ENCODE measurements at places on chromosomes 2 and 18.

DNA sequence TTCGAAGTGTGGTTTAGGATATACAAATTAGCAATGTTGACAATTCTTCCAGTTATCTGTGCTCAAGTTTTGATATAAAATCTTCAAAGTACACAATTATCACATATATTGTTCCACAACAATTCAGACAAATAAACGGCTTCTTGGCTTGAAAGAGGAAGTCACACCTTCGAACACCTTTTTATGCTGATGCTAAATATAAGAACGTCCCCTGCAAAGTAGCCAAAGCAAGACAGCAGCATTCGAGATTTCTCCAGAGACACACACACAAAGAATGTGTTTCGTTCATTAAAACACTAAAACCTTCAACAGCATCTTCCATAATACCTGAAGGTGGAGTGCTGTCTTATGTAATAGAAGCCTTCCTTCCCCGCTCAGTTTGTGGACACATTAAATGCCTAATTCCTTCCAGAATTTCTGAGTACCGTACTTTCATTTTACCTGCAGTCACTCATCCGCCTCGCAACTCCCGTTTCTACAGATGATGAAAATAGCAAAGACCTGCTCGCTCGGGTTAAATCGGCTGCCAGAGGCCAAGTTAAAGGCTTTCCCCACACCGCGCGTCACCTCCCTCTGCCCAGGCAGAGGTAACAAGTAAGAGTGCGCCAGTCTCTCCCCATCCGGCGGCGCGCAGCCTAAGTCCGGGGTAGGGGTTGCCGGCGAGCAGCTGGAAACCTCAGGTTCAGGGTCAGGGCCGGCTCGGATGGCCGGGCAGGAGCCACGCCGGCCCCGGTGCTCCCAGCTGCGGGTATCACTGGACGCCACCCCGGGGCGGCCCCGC is 847 bp downstream of the SERPINE2 start:
- DNase-seq, result no peak

GRCh38 chr2:33168922-33169321 is 222.2 kb downstream of the LTBP1 start:
- DNase-seq, result no peak

GRCh38 chr2:201795607-201796477 is 10.5 kb upstream of the CDK15 start:
- DNase-seq, result no peak

- DNase-seq, result no peak
These were observed 58.9 kb downstream of the BMP10 start for GRCh38 chr2:68812251-68812650.

DNA sequence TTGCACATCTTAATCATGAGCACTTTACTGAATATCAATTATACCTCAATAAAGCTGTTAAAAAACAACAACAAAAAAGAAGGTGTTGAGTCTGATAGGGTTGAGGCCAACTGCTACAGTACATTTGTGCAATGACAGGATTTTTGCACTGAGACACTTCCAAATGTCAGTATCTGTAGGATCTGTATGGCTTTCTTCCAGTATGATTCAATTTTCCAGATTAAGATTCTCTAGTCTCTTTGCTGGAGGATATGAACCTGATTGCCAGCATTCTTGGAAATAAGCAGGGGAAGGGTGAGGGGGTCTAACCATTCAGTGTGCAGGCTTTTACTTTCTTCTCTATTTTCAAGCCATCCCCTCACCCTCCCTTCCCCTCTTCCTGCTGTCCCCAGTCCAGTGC is 85.1 kb downstream of the SEMA4F start:
- no peak for DNase-seq

GRCh38 chr2:63078852-63079606 is 28.4 kb downstream of the OTX1 start:
- DNase-seq, result no peak

DNA sequence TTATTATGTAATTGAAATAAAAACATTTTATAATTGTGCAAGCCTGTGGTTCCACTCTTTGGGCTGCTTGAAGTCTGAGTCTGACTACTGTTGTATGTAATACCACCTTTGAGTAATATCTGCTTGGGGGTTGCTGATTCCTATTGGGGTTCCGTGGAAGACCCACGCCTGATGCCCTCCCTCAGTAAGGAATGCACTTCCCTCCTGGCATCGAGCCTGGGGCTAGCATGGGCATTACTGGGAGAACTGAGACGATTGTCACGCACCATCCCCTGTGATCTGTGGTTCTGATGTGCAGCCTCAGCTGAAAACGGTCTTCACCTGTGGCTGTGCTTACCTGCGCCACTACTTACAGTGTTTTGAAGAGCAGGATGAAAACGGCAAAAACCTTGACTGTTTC is 32.7 kb upstream of the RBM44 start:
- DNase-seq, result no peak
